ENCODE measurements at places on chromosomes 6 and 20.

DNA sequence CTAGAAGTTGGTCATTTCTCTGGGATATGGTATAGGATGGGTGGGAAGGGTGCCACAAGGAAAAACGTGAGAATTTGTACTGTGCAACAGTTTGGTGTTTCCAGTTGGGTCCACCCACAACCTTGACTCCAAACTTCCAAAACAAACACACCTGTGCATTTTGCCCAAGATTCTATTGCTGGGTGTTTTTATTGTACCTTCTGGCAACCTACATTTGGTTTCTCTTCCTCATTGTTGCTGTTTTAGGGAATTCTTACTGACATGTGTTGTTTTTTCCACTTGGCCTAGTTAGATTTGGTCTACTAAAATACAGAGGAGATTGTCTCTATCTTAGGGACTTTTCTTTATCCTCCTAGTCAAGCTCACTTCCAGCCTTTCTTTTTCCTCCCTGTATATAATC is 16.7 kb downstream of the TULP4 start:
- DNase-seq, result no peak

GRCh38 chr6:166556863-166557322 is 29.6 kb downstream of the RAMACL start:
- peak; percentile 86 for DNase-seq

GRCh38 chr6:30912746-30913520 is 1.1 kb upstream of the VARS2 start:
- DNase-seq, result no peak

DNA sequence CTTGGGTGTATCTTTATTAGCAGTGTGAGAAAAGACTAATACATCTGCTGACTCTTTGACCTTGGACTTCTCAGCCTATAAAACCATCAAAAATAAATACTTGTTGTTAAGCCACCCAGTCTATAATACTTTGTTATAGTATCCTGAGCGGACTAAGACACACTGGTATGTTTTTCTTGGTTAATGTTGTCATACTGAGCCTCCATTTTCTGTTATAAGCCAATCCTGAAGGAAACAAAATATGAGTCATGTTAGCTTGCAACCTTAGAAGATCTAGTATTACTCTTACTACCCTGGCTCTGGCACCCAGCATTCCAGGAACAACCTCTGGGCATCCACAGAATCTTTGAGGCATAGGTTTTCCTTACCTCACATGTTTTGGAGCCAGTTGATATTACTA is 307.2 kb downstream of the FRK start:
- no peak for DNase-seq

DNA sequence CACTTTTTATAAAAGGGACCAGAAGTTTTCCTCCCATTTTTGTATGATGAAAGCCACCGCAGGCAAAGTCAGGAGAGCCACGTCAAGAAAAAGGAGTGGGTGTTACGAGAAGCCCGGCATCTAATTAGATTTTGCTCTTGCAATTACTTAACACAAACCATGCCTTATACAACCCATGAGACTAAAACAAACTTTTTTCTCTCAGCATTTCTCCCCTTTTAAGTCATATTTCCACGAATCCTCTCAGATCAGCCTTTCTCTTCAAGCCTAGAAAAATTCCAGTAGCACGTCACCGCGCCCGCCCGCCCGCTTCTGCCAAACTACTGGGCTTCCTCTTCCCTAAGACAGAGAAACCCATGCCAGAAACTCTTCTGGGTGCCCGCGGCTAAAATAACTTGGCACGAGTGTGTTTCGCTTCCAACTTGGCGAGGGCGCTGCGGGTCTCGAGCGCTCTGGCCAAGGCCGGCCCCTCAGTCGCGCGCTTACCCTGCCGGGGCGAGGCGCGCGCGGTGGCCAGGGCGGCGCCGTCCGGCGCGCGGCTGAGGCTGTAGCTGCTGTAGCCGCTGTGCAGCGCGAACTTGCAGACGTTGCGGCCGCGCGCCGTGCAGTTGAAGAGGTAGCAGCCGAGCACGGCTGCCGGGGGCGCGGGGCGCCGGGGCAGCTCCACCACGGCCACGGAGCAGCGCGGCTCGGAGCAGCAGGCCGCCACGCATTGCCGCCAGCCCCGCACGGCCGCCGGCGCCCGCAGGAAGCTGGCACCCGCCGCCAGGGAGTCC is 1.0 kb downstream of the LRP11 start:
- DNase-seq, result peak; percentile 90

GRCh38 chr6:4941782-4942672 is 61.8 kb downstream of the RPP40 start:
- DNase-seq, result no peak

- DNase-seq, result no peak
Observed at GRCh38 chr6:81909981-81910900, 157.8 kb upstream of the TENT5A start.

GRCh38 chr6:55512904-55513303 is 66.1 kb downstream of the HMGCLL1 start:
- no peak for DNase-seq

GRCh38 chr6:15912505-15913400 is 216.1 kb upstream of the MYLIP start:
- no peak for DNase-seq

- no peak for DNase-seq
Observed at GRCh38 chr6:137868721-137869548, 1.9 kb downstream of the TNFAIP3 start.

DNA sequence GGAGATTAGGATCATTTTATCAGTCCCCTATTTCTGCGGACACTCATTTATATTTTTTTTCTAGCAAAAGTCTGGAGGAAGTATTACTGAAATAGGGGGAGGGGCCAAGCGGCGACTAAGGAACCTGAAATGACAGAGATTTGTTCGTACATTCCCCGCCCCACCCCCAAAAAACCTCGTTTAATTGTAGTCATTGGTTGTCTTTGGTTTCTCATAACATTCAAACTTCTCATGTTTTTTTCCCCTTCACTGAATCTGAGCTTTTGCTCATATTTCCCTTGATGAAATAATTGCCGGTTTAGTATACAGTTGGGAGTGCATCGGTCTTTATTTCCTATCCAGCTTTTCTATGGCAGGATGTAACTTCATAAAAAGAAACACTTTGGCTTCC is 768 bp upstream of the FYN start:
- DNase-seq, result no peak

DNA sequence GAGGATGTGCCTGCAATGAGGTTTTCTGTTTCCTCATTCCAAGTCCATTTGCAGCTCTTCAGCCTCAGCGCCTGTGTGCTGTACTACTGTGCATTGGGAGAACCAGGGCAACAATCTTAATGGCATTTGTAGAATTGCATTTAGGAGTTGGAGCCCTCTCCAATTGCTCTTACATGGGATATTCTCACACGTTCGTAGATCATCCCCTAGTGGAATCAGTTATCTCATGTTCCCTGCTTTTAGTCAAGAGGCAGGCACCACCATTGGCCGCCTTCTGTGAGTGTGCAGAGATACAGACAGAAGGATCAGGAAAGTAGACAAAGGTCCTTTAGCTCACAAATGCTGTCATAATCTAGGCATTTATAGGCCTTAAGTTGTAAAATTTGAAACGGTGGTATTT is 84.2 kb upstream of the RGS17 start:
- DNase-seq, result no peak

DNA sequence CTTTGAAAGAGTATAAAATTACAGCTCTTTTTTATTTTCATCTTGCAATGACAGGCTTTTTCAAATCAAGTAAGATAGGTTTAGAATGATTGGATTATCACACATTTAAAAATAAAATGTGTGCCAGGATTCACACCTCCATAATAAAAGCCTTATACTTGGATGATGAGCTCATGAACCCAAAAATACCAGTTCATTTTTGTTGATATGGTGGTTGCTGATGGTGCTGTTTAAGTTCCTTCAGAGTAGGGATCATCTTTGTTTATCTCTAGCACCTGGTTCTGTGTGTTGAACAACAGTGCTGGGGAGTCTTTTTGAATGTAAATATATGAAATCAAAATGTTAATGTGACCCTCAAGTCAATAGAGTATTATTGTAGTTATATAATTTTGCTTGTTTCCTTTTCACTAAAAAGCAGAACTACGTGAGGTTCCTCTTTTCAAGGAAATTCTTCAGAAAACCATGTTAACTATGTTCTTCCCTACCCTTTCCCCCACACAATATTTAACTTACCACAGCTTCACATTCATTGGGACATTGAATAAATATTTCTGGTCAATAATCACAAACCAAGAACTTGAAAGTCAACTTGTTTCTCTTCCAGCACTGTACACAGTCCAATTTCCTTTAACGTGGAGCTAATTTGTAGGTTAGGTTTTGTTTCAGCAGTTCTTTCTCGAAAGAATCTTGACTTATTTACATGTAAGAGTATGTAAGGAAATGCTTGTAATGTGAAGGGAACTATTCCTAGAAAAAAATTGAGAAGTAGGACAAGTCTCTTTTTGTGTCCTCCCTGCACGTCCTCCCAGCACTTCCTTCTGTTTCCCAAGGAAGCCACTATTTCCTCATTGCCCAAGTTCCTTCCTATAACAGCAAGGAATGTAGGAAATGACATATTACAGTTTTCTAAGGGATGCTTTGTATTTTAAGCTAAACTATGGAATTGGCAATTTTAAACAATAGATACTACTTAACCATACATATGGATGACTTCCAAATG is 945.9 kb upstream of the CITED2 start:
- DNase-seq, result no peak
